ENCODE measurements at places on chromosomes 3 and 15. TPM values are rescaled to one million over a fixed set of nuclear protein-coding genes. Genes with fewer than 3 reads are reported as not detected.

Gene TNIK
- total RNA-seq, result 24.6 TPM

Gene TRIM59
- 44.0 TPM for total RNA-seq

Gene GATA2
- 0.24 TPM for total RNA-seq

Gene SPATA12
- not detected for total RNA-seq

Gene DAPK2
- 0.60 TPM for total RNA-seq

Gene LRRC31
- total RNA-seq, result not detected

Gene ACAD11
- total RNA-seq, result 12.4 TPM

Gene NGLY1
- 72.8 TPM for total RNA-seq

Gene TM6SF1
- 1.6 TPM for total RNA-seq

Gene NPAP1
- total RNA-seq, result not detected

Gene HSPBAP1
- total RNA-seq, result 5.9 TPM

Gene IL12A
- 0.20 TPM for total RNA-seq

Gene ILDR1
- total RNA-seq, result not detected

Gene CRYGS
- total RNA-seq, result 1.7 TPM

Gene PCSK6
- 4.0 TPM for total RNA-seq

Gene FBXW12
- total RNA-seq, result not detected
